ENCODE measurements at places on chromosomes 1 and 21.

DNA sequence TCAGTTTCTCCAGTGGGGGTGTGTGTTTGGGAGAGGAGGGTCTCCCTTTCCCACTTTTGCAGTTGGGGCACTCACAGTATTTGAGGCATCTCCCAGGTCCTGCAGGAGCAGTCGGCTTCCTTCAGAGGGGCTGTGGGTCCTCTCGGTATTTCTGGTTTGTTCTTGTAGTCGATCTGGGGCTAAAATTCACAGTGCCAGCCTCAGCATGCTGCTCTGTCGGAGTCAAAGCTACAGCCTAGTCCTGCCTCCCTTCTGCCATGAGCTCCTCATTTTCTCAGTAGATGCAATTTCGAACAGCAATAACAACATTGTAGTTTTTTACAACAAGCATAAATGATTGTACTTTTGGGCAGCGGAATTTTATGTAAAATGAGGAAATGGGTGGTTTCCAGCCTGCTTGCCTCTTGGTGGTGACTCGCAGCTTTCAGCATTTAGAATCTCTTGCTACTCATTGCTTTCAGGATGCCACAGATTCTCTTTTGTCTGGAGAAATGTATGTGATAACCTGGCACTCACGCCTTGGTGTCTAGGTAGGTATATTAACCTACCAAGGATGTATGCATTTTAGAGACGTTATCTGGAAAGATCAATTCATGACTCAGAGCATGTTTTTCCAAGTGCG lies 82.4 kb upstream of the C21orf91 start:
- DNase-seq, result peak; percentile 4

DNA sequence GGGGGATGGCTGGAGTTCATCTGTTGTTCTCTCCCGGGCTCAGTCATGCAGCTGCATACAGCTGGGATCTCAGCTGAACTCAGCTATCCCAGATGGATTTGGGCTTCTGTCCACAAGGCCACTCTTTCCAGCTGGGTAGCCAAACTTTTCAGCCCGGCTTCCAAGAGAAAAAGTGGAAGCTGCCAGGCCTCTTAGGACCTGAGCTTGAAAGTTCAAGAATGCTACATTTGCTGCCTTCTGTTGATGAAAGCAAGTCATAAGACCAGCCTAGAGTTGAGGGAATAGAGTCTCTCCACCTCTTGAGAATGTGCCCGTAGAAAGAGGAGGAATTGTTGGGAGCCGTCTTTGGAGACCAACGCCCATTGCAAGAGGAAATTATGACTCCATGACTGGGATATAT lies 95.3 kb downstream of the C1orf21 start:
- DNase-seq, result no peak

DNA sequence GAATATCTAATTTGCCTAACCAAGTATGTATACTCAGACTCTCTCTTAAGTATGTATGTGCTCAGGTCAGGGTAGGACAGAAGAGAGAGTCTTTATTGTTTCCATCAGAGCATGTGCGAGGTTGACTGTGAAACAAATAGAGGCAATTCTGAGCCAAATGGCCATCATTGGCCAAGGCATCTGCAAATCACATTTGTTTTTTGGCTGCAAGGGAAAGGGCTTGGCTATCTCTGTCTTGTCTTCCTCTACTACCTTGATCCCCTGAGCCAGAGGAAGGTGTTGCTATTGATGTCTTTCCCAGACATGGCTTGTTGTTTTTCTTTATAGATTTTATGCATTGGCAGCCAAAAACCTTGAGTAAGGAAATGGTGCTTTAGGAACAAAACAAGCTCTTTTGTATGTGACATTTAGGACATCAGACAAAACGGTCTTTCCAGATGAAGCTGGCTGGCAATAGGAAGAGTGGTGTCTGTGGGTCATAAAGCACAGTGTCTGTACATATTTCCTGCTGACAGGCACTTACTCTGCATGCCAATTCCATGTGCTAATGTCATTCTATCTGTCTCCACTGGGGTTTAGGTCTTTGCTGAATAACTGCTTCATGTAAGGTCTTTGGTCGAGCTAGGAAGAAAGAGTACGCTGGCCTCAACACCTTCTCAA lies 163.3 kb downstream of the BRINP2 start:
- no peak for DNase-seq

DNA sequence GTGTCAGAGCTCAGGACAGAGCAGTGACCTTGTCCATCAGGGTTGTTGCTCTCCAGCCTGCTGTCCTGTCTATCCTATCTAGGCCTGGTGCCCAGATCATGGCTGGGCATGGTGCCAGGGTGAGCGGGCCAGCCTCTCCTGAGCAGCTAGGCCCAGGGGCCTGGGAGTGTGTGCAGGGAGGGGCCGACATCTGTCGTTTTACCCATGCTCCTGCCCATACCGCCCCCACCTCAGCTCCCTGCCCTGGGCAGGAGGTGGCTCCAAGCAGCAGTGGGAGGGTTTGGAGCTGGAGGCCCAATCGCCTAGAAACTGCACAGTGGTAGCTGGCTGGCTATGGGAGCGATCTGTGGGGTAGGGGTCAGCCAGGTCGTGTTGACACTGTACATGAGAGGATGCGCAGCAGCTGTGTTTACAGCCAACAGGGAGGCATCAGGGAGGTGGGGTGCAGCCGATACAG lies 6.5 kb downstream of the INSRR start:
- DNase-seq, result peak; percentile 94

DNA sequence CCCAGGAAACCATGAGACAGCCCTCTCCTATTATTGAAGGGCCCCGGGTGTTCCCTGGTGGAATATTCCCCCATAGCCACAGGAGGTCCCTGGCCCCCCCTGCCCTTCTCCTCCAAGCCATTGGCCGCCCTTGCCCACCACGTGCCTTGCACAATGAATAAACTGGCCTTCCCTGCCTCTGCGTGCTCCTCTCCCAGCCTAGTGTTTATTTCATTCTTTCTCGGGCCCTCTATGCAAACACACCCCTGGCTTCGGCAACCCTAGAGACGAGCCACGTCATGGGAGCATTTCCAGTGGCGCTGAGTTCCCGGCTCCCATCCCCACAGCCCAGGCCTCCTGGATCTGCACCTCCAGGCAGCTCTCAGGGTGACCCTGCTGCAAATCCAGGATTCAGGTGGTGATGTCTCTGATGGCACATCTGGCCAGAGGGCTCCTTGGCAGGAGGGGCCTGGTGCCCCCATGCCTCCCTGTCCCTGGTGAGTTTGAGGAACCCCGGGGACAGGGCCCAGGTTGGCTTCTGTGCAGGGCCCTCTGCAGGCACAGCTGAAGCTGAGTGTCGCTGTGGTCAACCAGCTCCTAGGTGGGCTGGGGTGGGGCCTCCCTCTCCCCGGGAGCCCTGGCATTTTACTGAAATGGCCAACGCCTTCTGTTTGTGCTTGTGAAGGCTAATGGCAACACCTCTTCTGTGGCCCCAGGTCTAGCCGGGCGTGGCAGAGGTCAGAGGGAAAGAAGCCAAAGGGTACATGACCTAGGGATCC lies 6.2 kb downstream of the KRTAP10-12 start:
- DNase-seq, result no peak

- DNase-seq, result no peak
These were observed at the start of gene PKP1 for GRCh38 chr1:201282931-201283829. TSS of gene PKP1 (plus strand) at chr1:201283506. CDS start at chr1:201283703, 197 bp downstream.

GRCh38 chr1:10909697-10910680 lies 102.5 kb upstream of the TARDBP start:
- no peak for DNase-seq

DNA sequence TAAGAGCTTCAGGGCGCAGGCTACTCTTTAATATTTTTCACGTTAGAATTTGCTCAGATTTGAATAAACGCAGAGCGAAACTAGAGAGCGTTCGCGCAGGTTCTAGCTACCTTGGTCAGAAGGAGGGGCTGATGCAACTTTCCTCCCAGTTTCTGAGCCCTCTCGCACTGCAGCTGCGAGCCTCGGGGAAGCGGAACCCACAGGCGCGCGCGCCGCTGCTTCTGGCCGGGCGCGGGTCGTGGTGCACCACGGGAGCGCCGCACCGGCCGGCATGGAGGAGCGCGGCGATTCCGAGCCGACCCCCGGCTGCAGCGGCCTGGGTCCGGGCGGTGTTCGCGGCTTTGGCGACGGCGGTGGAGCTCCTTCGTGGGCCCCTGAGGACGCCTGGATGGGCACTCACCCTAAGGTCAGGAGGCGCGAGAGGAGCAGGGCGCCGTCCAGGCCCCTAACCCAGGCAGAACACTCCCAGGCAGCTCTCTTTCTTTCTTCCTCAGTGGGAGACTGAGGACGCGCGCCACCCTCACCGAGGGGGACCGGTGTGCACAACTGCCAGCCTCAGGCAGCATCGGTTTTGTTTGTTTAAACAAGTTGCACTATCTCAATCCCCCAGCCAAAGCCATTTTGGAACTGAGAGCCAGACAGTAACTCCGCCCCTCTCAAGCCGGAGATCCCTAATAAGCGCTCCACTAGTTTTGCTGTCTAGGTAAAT lies at the start of gene TSEN15:
Gene TSEN15 (plus strand): TSS at position 246 of the 709 bp plus-strand sequence. CDS start 26 bp downstream, at position 272.
- peak; percentile 88 for DNase-seq

- DNase-seq, result no peak
These were observed 31.6 kb upstream of the NUF2 start for GRCh38 chr1:163290025-163290640.

DNA sequence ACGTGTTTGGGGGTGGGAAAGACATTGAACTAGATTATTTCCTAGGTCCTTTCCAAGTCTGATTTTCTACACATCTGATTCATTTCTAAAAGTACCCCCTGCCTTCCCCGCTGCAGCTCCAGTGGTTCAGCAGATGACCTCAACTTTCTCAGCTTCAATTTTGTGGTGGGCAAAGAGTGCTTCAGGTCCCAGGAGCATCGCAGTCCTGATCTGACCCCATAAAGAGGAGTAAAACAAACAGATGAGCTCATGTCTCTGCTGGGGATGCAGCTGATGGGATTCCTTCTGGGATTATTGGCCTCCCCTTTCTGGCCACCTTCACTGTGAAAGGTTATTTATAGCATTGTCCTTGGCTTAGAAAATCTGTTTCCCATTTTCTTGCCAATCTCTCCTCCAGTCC lies 337.0 kb upstream of the PLXNA2 start:
- DNase-seq, result no peak

- no peak for DNase-seq
These were observed 81.3 kb downstream of the LRRC8D start for GRCh38 chr1:89901957-89902669.

DNA sequence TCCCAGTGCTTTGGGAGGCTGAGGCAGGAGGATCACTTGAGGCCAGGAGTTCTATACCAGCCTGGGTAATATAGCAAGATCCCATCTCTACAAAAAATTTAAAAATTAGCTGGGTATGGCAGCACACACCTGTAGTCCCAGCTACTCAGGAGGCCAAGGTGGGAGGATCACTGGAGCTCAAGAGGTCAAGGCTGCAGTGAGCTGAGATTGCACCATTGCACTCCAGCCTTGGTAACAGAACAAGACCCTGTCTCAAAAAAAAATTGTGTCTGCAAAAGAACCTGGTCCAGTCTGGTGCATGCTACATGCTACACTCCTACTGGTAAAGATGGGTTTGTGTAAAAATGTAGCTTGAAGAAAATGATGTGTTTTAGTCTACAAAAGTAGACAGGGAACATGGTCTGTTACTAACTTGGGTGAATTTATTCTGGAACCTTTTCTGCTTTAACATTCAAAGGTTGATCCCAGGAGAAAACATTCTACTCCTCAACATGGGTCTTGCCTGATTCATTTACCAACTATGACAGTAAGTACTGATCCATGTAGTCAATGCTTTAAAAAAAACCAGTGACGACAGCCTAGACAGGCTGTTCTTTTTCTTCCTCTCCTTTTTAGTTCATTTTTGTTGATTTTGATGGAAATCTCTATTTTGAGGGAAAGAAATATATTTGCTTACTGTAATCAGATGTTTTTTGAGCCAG lies 32.7 kb upstream of the ENAH start:
- DNase-seq, result no peak

GRCh38 chr1:165352442-165353293 lies 3.8 kb downstream of the LMX1A start:
- no peak for DNase-seq

- DNase-seq, result no peak
These were observed 38.5 kb upstream of the FAM131C start for GRCh38 chr1:16111771-16112595.

Data from NCI-H2171 treated with DMSO at 0.1 percent for 48 hours (cell line).